ENCODE measurements at places on chromosomes 7 and 10.

DNA sequence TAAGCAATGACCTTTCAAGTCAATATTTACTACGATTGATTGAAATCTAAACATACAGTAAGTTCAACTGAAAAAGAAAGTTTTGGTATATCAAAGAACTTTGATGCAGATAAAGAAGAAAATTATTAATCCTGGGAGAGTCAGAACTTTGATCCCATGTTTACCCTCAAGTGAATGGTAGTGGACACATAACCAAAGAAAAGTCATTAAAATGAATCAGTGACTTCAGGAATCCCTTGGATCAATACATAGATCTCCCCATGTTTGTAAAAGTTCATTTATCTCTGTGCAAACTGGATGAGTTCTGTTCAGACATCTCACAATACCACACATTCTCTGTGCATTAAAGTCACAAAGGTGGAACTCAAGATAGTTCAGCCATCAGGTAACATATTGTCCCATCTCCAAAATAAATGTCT is 75.5 kb upstream of the RELN start:
- no peak for DNase-seq

GRCh38 chr7:1228545-1229201 is 4.0 kb upstream of the UNCX start:
- no peak for DNase-seq

DNA sequence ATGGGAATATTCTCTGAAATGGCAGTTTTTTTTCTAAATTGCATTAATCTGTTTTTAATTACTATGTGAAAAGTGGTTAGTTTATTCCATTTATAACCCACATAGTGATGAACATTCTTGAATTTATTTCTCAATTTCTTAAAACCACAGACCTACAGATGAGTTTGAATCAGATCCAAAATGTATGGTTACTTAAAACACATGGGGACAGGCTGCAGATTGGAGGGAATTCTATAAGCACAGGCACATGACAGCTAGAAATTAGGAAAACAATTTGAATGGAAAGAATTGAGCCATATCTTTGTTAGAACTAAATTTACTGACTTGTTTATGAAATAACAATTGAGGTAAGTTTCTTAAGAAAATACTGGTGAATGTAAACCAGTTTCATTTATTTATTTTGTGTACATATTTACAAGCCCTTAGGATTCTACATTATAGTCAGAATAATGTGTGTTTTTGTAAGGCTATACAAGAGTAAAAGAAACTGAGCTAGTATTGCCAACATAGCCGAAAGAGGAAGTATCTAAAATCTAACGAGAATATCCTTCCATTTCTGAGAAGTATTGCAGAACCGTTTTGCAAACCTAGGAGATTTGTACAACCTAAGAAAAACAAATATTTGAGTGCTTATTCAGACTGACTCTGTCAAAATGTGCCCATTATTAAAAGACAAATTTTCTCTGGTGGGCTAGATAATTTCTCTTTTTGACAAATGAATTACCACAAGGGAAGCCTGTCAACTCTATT is 434.3 kb upstream of the SEMA3D start:
- DNase-seq = no peak

DNA sequence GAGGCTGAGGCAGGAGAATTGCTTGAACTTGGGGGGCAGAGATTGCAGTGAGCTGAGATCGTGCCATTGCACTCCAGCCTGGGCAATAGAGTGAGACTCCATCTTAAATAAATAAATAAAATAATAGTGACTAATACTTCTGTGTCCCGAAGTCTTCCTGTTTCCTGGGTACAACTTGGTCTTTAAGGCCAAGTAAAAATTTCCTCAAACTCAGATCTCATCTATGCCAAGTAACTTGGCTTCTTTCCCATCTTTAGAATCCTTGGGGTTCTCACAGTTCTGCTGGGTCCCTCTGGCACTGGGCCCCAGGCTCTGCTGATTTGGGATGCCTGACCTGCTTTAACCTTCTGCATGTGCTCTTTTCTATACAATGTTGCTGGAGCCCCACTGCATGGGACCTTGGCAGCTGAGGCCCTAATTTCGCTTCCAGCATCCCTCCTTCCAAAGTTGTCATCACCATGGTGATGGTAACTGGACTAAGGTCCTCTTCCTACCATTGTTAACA is 22.7 kb upstream of the AKR1B10 start:
- DNase-seq = no peak

- DNase-seq = no peak
These were observed 666 bp upstream of the YAE1 start for GRCh38 chr7:39565538-39565937.

DNA sequence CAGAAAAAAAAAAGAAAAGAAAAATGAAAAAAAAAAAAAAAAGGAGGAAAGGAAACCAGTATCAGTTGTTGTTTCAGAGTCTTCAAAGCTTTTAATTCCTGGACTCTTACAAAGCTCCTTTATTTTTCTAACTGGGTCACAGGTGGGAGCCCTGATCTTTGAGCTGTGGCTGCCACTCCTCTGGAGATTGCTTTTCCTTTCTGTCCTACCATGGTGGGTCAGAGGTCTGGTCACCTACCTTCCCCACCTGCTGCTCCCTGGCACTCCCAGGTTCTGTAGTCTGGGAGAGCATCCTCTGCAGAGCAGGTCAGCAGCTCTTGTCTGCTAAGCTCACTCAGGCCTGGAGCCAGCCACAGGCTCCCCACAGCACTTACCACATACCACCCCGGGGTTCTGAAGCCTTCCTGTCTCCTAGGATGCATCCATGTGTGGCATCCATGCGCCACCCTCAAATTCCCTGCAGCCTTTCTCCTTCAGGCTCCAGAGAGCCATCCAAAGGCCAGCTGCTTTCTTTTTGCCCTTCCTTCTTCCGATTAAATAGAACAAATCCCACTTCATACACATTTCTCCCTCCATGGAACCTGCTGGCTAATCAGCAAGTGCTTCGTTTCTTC is 73.2 kb upstream of the TPK1 start:
- DNase-seq = no peak

- DNase-seq = peak; percentile 65
These were observed 133.7 kb upstream of the SH2B2 start for GRCh38 chr7:102152672-102153598.

- DNase-seq = no peak
These were observed 10.9 kb upstream of the PAX2 start for GRCh38 chr10:100734295-100735086.

GRCh38 chr7:31192986-31193385 is 140.9 kb downstream of the ADCYAP1R1 start:
- peak; percentile 27 for DNase-seq

DNA sequence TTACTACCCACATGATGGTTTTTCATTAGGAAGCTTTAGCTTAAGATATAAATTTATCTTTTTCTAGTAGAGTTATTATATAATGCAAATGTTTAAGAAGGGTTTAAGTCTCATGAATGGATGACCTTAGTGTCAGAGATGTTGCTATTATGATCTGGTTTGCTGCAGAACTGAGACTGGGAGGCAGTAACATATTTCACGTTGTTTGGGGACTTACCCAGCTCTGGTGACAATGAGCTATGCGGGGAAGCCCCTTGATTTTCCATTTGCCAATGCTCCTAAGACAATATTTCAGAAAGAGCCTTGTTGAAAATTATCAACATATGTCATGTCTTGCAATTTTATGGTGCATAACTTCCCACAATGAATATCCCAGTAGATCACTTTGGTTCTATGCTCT is 754.6 kb downstream of the REEP3 start:
- no peak for DNase-seq

DNA sequence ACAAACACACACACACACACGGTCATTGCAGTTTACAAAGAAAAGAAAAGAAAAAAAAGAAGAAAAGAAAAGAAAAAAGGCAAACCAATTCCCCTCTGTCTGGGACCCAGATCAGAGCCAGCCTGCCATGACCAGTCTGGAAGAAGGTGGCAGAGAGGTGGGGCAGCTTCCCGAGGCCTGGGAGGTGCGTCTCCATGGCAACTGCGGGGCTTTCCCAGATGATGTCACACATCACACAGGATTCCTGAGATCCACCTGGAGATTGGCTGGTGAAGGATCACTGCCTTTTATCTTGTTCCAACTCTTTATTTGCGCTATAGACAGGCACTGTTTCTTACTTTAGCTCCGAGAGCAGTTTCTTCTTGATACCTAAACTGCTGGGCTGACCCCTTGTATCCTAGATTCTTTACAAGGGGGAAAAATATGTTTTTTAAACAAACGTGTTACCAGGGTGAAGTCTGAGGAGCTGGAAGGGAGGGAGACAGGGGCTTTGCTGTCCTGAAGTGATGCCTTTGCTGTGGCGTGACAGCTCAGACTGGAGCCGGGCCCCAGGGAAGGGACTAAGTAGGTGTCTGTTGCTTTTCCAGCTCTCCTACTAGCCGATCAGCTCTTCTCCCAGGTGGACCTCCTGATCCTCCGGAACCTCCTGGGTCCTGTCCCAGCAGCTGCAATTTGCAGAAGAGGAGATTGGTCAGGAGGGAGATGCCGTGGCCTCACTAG is 298.5 kb downstream of the KLF6 start:
- no peak for DNase-seq

- peak; percentile 31 for DNase-seq
These were observed 39.0 kb upstream of the IFRD1 start for GRCh38 chr7:112411186-112411795.

DNA sequence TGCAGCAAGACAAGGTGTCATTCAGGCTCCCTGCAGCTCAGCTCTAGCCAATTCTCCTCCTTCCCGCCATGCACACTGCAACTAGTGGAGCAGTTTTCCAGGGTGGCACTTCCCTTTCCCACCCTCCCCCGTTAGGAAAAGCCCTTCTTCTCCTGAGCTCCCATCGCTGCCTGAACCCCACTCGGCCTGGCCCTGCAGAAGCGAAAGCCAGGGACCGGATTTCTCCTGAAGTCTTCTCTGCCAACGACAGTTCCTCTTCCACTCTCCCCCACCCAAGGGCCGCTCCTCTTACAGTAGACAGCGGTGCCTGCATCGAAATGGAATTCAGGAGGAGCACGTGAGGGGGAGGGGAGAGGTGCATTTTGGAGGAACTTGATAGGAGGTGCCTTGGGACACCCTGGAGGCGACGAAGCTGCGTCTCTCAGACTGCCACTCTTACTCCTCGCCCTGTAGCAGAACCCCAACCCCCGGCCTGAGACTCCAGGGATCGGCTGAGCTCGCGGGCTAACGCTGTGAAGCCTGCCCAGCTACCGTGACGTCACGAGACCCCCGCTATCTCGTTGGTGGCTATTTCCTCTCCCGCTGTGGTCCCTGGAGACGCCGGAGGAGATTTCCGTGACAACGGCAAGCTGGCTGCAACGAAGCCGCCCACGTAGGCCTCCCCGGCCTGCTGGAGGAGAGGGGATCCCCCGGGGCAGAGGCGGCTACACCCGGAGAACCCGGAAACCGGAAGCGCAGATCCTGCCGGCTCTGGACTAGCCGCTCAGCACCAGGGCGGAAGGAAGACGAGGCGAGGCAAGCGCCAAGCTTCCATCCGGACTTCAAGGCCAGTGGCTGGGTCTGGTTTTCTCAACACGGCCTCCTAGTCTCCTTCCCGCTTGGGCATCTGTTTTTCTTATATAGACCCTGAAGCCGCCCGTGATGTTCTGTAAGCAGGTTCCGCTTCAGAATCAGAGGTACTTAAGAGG is 109.7 kb downstream of the RALA start:
- peak; percentile 95 for DNase-seq

DNA sequence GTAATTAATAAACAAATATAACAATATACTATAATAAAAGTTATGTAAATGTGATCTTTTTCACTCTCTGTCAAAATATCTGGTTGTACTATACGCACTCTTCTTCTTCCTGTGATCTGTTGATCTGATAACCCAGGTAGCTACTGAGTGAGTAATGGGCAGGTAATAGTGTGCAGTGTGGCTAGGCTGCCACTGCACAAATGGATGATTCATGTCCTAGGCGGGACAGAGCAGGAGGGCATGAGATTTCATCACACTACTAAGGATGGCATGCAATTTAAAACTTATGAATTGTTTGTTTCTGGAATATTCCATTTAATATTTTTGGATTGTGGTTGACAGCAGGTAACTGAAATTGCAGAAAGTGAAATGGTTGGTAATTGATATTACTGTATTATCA is 44.5 kb downstream of the TAS2R16 start:
- no peak for DNase-seq

- no peak for DNase-seq
These were observed 11.3 kb upstream of the STMP1 start for GRCh38 chr7:135650831-135651573.

DNA sequence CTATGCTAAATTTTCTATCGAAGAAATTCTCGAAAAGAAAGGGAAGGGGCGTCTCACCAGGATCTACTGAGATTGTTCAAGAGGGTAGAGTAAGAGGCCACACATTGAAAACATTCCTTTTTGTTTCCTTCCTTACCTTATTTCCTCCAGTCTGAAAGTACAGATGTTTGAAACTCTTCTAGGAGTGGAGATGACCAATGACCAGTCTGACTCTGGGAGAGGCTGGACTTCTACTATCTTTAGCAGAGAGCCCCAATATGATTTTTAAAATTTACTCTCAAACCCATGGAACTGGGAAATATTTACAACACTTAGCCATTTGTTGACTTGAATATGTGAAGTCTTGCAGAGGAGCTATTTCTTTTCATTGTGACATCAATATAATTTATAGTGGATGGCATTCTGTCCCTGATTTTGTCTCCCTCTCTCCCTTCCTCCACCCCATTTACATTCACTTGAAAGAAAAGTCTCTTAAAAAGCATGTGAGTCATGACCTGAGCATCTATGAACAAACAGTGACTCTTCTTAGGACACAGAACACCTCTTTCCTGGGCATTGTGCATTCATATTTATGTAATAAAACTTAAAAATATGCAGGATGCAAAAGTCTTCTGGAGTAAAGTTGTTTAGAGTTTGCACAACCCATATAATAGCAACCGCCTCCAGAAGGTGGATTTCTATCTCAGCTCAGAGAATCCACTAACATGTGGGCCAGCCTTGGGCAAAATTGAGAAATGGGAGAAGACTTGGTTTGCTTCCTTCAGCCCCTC is 31.2 kb upstream of the BMPER start:
- DNase-seq = peak; percentile 49

DNA sequence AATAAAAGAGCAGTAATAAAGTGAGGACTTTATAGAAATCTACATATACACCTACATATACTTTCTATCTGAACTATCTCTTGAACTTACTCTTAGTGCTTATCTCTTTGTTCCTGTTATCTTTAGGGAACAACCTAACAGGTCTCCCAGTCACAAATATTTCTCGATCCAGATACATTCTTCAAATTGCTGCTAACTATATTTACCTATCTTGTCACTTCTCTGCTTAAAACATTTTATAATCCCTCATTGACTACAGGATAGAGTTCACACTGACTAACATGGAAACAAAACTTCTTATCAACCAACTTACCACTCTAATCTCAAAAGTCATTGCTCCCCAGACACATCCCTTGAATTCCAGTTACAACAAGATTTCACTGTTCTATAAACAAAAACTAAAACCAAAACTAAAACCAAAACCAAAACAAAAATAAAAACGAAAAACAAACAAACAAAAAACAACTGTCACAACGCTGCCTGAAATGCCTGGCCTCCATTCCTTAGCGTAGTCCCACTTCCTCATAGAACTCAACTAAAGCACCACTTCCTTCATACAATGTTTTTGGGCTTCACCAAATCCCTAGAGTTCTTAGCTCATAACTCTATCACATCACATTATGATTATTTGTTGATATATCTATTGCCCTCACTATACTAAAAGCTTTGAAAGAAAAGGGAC is 134.7 kb downstream of the SEMA3D start:
- DNase-seq = no peak

All from fibroblast of lung (primary cell).